ENCODE measurements at places on chromosomes 5 and 9. TPM values are rescaled to one million over a fixed set of nuclear protein-coding genes. Genes with fewer than 3 reads are reported as not detected.

DNA sequence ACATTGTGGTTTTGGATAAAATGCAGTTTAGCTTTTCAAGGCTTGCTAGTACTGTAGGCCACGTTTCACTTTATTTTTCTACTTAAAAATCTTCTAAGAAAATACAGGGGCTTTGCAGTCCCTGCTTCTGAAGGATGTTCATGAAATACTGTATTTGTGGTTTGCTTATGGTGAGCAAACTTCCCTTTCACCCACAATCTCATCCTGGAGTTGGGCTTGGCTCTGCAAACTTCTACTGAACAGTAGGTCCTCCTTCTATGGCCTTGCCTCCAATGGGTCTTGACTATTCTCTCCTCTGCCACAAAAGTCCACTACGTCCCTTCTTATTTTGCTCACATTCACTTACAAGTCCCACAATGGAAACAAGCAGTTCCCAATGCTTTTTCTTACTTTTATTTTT, 502.7 kb upstream of the KLF4 start:
- no peak for DNase-seq

- no peak for DNase-seq
Measured at GRCh38 chr5:56088967-56089829, 94.4 kb upstream of the IL6ST start.

GRCh38 chr5:140926443-140927227, 536 bp downstream of the PCDHAC1 start:
- DNase-seq: no peak

DNA sequence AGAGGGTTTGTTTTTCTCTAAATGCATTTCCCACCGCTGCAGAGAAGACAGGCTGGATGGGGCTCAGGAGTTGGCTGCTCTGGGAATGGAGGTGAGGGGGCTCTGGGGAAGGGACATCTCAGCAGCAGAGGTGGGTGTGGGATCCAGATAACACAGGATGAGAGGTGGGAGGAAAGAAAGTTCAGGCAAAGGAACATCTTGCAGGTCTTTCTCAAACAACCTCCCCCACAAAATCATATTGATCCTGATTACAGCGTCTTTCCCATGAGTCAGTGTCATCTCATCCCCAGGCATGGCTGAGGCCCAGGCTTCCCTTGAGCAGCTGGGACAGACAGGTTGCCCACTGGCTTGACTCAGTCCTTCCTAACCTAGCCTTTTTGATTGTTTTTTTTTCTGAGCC, 11.3 kb upstream of the ACSL6 start:
- DNase-seq: no peak

DNA sequence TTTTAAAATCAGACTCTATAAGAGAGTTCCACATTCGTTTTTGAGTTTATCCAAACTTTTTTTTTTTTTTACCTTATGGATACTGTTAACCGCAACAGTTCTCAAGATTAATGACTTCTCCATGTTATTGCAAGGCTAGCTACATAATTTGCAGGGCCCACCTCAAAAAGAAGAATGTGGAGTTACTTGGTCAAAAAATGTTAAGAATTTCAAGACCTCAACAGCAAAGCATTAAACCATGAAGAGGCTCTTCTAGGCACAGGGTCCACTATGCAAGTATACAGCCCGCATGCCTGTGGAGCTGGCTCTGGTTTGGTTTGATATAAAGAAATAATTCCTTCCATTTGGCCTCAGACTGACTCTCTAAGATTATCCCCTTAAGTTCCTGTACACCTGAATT, 133.3 kb upstream of the TLX3 start:
- DNase-seq: no peak

- no peak for DNase-seq
Measured at GRCh38 chr9:4686112-4686511, 6.7 kb downstream of the CDC37L1 start.

DNA sequence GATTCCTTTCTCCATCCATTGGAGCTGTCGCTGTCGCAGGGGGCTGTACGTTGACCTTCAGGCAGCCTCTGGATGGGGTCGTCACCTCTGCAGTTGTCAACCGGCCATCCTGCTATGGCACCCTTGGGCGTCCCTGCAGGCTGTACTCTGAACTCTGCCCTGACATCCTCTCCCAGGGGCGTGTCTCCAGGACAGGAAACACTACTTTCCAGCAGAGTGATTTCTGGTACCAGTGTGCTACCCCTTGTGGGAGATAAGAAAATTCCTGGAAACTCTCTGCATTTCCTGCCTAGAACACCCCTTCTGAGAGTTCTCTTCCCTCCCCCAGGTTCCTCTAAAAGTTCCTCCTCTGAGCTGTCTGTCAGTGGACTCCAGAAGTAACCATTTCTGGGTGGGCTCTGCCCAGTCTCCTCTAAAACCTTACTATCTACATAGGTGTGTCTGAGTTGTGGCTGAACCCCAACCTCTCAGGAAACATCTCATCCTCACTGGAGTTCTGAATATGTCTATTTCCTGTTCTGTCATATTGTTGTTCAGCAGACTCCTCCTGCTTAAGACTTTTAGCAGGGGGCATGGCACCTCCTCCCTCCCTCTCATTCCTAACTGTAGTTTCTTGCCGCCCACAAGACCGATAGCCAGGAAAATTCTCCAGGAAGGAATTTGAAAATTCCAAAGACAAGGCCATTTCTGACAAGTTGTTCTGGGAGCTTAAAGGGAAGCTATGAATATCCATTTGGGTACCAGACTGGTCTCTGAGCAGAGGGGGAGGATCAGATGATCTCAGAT, 145.3 kb upstream of the RASEF start:
- no peak for DNase-seq

DNA sequence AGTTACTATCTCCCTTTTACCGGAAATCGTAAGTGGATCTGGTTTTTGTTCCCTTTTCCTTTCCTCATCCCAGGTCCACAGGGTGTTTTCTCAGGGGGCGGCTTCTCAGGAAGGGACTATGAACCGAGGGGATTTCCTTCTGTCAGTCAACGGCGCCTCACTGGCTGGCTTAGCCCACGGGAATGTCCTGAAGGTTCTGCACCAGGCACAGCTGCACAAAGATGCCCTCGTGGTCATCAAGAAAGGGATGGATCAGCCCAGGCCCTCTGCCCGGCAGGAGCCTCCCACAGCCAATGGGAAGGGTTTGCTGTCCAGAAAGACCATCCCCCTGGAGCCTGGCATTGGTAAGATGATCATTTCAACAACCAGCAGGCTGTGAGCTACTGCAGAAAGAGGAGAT, 75.8 kb downstream of the GOLPH3 start:
- DNase-seq: no peak

DNA sequence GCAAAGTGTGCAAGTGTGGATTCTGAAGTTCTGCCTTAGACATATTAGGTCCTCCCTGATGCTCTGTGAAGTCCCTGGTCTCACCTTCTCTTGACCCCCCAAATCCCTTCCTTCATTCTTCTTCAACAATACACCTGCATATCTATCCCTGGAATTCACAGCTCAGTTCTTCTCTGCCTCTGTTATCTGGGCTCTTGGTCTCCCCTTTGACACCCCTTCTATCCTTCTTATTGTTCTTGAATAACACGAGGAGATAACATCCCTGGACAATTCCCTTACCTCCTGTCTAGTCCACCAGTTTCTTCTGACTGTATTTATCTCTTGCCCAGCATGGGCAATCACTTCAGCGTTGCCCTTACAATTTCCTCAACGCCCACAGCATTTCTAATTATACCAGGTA, 104.8 kb upstream of the ATG10 start:
- no peak for DNase-seq

SPATA31D4 gene
- polyA plus RNA-seq: not detected

CETN3 gene
- polyA plus RNA-seq: 29.3 TPM

PCDHGB4 gene
- not detected for polyA plus RNA-seq

RGMB gene
- 7.4 TPM for polyA plus RNA-seq

PHYHD1 gene
- polyA plus RNA-seq: 3.0 TPM

PALM2AKAP2 gene
- polyA plus RNA-seq: not detected

Data from naive thymus-derived CD4-positive, alpha-beta T cell (primary cell).